ENCODE measurements at places on chromosomes 5 and 9. TPM values are rescaled to one million over a fixed set of nuclear protein-coding genes. Genes with fewer than 3 reads are reported as not detected.

The RNF44 gene
- total RNA-seq = 252 TPM

The SPATA6L gene
- total RNA-seq = 3.3 TPM

The SLC23A1 gene
- 0.15 TPM for total RNA-seq

The PCDHB3 gene
- 1.2 TPM for total RNA-seq

The LRRC14B gene
- total RNA-seq = not detected

The CD74 gene
- 406 TPM for total RNA-seq

The IL13 gene
- total RNA-seq = 0.44 TPM

The SPACA9 gene
- total RNA-seq = 2.1 TPM

The DDX31 gene
- 16.4 TPM for total RNA-seq

DNA sequence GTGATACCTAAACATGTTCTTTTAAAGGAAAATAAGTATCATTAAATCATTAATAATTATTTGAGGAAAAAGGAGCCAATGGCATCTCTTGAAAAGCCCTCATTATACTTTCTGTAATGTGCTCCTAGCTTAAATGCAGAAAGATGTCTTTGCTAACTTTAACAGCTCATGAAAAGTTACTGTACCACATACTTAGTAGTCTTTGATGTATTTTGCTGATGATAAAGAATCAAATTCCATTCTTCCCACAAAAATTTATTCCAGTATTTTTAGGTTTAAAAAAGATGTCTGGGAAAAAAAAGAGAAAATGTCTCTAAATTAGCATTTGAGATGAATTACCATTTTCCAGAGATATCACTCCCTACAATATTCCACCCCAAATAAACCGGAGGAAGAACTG, 112.5 kb downstream of the PPP2R2B start:
- no peak for DNase-seq

DNA sequence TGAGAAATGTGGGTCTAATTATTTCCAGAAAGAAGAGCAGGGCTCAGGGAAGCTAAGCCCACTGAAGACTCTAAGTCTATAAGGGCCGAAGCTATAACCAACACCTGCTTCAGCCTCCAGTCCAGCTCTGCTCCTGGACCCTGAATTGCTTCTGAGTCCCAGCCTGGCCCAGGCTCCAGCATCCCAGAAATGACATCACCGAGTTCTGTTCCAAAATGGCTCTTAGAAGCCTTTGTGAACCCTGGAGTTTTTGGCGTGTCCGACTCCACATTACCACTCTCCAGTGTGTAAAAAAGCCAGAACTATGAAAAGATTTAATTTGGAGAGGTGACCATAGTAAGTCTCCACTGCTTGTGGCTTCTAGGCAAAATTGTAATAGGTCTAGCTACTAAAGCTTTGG, 289.9 kb downstream of the SLIT3 start:
- no peak for DNase-seq

DNA sequence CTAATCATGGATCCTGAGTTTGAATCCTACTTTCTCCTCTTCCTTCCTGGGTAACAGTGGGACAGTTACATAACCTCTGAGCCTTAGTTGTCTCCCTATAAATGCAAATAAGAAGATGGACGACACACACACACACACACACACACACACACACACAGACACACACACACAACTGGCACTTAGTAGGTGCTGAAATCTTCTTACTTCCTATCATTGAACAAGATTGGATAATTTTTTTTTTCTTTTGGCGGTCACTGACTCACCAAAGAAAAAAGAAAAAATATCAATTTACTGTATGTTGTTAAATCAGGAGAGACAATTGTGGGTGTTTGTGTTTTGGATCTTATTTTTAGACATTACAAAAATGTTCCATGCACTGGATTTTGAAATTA, 28.4 kb upstream of the TNFSF8 start:
- DNase-seq = no peak

GRCh38 chr9:77402286-77402685, 225.0 kb downstream of the VPS13A start:
- DNase-seq = no peak

GRCh38 chr9:70160686-70161600, 97.8 kb upstream of the SMC5 start:
- no peak for DNase-seq

GRCh38 chr9:35476596-35476995, 13.3 kb upstream of the RUSC2 start:
- DNase-seq = no peak

GRCh38 chr9:133041958-133042357, 11.2 kb downstream of the GTF3C5 start:
- DNase-seq = no peak

DNA sequence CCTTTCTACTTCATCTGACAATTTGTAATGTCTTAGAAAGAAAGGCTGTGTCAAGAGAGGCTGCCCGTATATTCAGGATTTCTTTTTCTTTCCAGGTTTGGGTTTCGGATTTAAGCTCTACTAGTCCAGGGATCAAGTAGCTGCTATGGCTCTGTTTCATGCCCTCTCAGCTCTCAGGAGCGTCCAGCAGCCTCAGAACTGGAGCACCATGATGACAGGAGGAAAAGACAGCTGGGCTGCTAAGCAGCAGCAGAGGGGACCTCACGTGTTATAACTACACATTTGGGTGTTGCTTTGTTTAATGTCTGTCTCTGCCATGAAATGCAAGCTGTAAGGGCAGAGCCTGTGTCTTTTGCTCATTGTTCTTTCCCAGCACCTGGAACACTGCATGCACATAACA, 28.5 kb downstream of the TBC1D2 start:
- DNase-seq = no peak

- DNase-seq = no peak
Observed at GRCh38 chr5:10934783-10935355, 173.8 kb upstream of the DAP start.

DNA sequence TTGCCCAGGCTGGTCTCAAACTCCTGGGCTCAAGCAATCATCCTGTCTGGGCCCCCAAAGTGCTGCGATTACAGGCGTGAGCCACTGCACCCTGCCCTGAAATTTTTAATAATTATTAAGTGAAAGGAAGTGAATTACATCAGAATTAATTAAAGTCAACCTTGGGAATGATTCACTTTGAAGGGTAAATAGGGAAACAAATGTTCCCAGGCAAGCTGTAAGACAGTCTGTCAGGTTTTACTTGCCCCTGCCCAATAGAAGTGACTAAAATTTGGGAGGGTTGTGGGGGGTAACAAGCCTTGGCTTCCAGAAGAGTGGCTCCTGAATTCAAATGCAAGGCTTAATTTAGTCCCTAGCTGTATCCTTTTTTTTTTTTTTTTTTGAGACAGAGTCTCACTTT, 1.3 kb upstream of the LIX1 start:
- DNase-seq = no peak

GRCh38 chr9:3292311-3292710, 233.5 kb downstream of the RFX3 start:
- DNase-seq = no peak

DNA sequence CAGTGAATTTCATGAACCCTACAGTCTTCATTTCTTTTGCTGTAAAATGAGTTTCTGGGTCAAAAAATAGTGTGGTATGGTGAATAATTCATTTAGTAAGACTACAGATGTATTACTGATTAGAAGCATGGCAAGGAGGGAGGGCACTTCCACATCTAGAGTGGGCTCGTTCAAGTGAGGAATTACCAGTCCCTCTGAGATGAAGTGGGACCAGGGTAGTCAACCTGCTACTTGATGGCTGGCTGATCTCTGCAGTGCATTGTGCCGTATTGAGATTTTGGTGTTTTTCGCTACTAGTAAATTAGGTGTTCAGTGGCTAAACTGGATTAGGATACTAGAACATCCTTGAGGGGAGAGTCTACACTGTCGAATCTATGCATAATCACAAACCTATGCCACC, 10.8 kb downstream of the CDC37L1 start:
- DNase-seq = no peak

DNA sequence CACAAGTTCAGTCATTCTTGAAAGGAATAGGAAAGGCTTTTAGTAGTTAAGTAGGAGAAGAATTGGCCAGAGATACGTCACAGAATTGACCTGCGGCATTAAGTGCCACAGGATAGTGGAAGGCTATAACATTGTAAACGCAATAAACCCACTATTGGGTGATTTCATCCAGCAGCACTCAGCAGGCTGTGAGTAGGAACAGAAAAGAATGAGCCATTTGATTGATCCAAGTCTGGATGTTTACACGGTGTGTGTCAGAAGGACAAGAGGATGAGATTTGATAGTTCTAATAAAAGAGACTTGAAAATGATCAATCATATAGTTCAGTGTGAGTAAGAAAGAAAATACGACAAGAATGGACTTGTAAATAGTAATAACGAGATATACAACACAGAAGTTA, 110.0 kb upstream of the MTAP start:
- DNase-seq = no peak

- no peak for DNase-seq
Observed at GRCh38 chr5:77301447-77301883, 91.0 kb downstream of the PDE8B start.

DNA sequence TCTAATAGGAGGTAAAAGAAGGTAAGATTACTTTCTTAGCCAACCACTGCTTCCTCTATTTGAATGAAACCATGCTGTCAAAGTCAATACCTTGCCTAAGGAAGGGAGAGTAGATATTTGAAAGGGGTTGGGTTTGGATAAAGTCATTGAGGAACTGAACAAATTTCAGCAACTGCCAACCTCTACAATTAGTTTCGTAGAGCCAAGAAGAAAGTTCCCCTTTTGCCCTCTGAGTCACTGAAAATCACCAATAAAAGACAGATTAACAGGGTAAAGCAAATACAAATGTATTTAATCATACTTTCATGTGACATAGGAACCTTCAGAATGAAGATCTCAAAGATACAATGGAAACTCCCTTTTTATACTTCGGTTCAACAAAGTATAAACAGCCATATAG, 615.7 kb downstream of the GABRG2 start:
- no peak for DNase-seq

GRCh38 chr5:72994578-72994977, 38.7 kb downstream of the FCHO2 start:
- DNase-seq = no peak

DNA sequence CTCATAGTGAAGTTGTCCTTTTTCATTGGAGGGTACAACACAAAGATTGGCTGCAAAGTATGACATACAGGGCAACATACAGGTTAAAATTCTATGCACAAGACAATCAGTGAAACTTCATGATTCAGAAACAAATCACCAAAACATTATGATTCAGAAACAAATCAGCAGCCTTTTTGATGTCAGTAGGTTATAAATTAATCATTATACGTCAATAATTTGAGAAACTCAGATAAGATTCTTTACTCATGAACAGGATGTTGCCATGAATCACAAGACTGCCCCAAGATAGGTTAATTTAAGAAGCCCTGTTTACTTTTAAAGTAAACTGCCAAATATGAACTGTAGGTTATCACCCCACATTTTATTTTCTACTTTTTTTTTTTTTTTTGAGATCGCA, 62.2 kb upstream of the IL33 start:
- no peak for DNase-seq

DNA sequence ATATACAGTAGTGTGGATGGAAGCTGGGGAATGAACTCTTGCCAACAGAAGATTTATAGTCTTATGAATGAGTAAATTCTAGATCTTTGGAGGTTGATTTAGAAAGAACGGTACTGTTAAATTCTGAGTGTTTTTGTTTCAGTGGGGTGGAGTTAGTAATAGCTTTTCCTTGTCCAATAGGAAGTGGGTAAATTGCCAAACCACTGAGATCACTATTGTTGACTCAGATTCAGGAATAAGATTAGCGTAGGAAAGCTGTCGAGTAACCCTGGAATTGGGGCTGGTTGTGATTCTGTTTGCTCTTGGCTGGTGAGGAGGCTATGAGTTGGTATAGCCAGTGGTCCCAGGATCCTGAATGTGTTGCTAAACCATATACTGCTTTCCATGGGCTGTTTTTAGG, 155.6 kb downstream of the ARHGAP26 start:
- no peak for DNase-seq

All from T-cell (primary cell).